ENCODE measurements at places on chromosomes 7 and 10.

- DNase-seq = no peak
Observed at GRCh38 chr10:31121757-31122577, 90.3 kb upstream of the ZNF438 start.

DNA sequence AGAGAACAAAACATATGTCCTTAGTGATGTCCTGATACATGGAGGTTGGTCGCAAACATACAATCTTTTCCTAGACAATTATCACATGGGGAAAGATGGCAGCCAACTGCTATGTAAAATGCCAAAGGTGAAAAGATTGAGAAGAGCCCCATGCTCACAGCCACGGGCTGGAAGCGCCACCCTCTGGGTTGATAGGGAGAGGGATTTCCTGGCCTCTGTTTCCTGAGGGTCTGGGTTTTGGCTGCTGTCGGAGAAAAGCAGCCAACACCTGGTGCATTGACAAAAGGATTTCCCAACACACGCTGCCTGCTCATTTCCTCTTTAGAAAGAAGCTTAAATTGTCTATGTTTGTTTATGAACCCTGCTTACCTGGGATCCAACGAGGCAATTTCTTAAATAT is 43.8 kb downstream of the ITIH5 start:
- no peak for DNase-seq

DNA sequence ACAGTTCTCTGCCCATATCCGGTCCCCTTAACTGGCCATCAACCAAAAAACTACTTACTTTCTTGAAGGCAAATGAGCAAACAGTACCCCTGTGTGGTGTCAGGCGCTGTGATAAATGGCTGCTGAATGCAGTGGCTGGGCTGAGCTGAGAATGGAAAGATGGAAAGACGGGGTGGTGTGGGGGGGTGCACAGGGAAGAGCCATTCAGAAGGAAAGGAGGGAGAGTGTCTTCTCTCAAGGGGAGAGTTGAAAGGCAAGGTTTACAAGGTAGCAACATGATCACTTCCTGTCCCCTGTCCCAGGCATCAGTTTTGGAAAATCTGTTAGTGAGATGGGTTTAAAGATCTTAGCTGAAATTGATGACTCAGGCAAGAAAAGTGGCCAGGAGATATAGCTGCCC is 22.5 kb downstream of the EMX2 start:
- DNase-seq = no peak

DNA sequence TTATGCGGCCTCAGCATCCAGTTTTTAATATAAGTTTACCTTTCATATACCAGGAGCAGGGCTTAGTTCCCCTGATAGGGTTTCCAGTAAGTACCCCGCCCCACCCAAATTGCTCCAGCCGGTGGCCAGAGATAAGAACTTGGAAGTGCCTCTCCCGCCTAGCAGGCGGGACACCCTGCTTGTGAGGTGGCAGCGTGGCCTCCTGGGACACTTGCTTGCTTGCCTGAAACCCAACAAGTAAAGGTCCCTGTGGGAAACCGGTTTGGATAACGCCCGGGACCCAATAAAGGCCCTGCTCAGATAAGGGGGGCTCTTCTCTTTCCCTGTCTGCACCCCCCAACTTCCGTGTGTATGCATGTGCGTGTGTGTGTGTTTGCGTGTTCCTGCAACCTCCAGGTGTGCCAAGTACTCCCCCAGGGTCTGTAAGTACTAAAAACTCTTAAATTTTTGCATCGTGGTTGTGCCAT is 154.3 kb downstream of the ARHGAP21 start:
- DNase-seq = no peak

- DNase-seq = peak; percentile 1
Observed at GRCh38 chr7:131945313-131945911, 389.0 kb upstream of the PODXL start.
